Amygdala (tissue), 56 donors: ENCODE measurements at places on chromosomes 6 and 20.

DNA sequence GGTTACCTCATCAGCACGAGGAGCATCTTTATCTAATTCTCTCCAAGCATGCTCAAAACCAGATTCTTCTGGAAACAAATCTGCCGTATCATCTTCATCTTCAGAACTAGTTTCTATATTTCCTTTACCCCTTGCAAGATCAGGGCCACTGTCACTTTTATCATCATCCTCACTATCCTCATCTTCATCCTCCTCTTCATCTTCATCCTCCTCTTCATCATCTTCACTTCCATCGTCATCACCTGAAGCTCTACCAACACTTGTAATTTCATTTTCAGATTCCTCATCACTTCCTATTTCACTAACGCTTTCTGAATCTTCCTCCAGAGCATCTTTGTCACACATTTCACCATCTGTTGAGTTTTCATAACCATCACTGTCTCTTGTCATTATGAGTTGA is 8.9 kb downstream of the ESF1 start:
- DNase-seq, result no peak

GRCh38 chr6:105078386-105078708 is 101.5 kb downstream of the POPDC3 start:
- no peak for DNase-seq

DNA sequence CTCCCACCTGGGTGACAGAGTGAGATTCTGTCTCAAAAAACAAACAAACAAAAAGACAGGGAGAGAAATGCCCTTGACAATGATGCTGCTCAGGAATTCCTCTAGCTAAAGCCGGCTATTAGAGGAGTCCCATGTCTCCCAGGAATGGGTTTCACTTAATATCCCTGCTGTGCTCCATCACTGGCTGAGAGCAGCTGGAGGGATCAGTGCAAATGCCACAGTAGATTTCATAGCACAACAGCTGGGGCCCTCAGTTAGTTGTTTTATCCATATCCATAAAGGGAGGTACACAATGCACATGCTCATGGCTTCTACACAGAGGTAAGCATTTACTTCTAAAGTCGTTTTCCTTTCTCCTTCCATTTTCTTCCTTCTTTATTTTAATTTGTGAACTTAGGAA is 742.0 kb upstream of the POU3F2 start:
- DNase-seq, result no peak

GRCh38 chr6:113855500-113856374 is 1.4 kb upstream of the MARCKS start:
- peak; percentile 33 for DNase-seq

DNA sequence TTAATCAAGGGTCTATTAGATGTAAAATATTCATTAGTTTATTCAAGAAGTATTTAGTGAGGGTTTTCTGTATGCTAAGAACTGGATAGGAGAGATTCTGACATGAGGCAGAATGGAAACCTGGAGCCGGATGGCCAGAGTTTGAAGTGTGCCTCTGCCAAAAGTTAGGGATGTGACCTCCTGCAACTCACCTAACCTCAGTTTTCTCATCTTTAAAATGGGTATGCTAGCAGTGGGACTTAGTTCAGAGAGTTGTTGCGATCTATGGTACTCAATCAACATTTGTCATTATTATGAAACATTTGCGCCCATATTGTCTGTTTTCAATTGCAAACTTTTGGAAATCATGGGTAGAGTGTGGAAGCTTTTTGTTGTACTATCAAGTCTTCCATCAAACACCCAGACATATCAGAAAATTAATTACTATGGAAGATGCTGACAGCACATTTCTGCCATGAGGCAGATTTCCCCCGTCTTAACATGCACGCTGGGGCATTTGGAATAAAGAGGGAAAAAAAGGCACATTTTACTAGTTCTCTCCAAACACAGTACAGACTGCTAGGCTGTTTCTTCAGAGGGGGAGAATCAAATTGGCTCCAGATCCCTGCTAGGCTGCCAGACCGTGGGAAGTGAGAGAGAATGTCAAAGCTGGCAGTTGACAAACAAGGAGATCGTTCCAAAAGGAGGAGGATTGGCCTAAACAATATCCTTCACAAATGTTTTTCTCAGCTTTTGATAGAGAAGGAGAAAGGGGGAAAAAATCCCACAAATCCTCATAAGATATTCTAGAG is 205.3 kb upstream of the TSHZ2 start:
- no peak for DNase-seq

DNA sequence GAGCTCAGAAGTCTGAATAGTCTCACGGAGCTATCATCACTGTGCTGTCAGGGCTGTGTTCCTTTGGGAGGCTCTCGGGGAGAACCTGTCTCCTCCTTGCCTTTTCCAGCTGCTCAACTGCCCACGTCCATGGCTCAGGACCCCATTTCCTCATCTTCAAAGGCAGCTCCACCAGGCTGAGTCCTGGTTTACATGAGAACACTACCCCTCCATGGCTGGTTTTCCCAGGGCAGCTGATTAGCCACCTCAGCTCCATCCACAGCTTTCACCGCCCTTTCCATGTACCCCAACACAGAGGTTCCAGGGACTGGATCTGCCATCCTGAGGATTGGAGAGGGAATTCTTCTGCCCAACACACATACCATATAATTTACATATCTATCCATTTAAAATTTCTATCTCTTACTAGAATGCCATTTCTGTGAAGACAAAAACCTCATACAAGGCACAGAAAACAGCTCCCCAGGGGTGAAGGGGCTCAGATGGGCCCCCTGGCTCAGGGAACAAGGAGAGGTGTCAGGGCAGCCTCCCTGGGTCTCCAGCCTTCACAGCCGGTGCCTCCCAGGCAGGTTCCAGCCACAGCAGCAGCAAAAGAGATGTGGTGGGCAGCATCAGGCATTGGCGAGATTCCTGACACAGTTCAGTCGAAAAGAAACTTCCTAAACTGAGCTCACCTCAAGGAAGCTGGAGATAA is 2.2 kb upstream of the RAET1E start:
- no peak for DNase-seq

- DNase-seq, result no peak
Measured at GRCh38 chr20:22673467-22673866, 89.1 kb upstream of the FOXA2 start.

DNA sequence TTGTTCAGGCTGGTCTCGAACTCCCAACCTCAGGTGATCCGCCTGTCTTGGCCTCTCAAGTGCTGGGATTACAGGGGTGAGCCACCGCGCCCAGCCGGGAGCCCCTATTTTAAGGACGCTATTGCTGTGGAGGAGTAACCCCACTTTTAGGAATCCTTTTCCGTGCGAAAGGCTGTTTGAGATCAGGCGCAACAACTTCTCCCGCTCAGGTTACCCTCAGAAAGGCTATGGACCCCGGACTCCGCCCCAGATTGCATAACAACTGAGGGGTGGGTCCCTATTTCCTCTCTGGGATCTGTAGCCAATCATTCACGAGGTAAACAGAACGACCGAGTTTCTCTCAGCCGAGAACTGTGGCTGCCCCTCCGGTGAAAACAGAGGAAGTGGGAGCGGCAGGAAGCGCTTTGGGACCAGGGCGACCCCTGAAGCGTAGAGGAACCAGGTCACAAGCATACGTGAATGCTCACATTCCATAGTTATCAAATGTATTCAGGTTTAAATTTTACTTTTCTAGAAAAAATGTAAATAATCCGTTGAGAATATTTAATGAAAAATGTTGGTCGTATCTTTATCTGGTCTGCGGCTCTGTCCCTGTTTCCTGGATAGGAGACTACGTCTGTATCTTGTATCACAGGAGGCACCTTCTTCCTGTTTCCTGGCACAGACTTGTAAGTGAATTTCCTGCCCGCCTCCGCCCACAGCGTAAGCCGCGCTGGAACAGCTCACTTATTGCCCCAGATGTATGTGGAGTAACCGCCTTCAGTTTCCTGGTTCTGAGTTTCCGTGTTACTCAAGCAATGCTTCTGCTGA is 26.8 kb downstream of the HLA-E start:
- DNase-seq, result peak; percentile 31

DNA sequence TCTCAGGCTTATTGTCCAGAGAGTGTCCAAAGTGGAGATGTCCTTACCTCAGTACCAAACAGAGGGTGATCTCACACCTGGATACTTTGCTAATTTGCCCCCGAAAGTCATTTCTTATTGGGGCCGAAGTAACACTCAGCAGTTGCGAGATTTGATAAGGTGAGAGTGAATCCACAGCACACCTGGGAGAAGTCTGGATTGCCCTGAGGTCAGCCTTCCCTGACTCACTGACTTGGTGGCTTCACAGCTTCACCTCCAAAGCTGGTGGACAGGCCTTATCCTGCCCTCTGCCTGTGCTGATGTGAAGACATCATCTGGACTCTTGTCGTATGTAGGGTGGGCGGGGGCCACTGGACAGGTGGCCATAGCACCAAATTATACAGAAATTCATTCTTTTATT is 101.9 kb upstream of the ARMC2 start:
- no peak for DNase-seq

DNA sequence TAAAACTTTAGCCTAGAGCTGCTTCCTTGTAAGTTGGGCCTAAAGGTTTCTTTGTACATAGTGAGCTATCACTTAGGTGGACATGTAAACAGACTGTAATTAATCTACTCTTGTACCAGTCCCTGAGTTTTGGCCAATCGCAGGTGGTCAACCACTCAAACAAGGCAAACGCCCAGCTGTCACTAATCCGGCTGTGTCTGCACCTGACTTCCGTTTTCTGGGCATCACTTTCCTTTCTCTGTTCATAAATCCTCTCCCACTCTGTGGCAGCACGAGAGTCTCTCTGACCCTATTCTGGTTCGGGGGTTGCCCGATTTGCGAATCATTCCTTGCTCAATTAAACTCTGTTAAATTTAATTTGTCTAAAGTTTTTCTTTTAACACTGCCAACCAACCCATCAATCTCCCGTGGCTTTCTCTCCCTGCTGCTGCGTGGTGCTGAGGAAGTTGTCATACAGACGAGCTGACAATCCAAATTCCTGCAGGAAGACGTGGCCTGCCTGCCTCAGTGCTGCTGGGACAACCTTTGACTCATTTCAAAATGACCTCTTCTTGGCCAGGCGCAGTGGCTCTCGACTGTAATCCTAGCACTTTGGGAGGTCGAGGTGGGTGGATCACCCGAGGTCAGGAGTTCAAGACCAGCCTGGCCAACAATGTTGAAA is 206.3 kb downstream of the QKI start:
- no peak for DNase-seq

GRCh38 chr20:24782301-24782700 is 166.8 kb upstream of the CST7 start:
- DNase-seq, result no peak

GRCh38 chr20:56628873-56629463 is at the start of gene TFAP2C:
TSS of gene TFAP2C (plus strand) at chr20:56629306. CDS start at chr20:56629545, 239 bp downstream.
- DNase-seq, result no peak

DNA sequence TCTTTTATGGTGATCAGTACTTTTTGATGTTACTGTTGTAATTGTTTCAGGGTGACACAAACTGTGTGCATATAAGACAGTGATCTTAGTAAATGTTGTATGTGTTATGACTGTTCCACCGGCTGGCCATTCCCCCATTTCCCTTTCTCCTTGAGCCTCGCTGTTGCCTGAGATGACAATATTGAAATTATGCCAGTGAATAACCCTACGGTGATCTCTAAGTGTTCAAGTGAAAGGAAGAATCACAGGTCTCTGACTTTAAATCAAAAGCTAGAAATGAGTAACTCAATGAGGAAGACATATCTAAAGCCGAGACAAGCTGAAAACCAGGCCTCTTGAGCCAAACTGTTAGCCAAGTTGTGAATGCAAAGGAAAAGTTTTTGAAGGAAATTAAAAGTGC is 32.3 kb downstream of the TULP4 start:
- DNase-seq, result no peak

- DNase-seq, result no peak
Measured at GRCh38 chr20:14879020-14879697, 541.7 kb upstream of the FLRT3 start.

DNA sequence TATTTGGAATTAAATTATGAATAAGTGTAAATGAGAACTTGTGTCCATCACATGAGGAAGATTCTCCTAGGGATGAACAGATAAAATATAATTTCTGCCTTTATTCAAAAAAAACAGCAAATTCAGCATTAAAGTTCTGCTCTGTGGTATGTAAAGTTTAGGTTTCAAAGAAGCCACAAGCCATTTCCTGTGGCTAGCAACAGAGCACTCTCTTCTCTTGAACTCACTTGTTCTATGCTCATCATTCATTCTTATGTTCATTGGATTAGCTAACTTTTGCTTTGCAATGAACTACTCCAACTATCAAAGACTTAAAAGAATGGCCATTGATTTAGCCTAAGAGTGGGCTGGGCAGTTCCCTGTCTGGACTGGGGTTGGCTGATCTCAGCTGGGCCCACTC is 20.8 kb upstream of the SNRPB2 start:
- DNase-seq, result no peak

DNA sequence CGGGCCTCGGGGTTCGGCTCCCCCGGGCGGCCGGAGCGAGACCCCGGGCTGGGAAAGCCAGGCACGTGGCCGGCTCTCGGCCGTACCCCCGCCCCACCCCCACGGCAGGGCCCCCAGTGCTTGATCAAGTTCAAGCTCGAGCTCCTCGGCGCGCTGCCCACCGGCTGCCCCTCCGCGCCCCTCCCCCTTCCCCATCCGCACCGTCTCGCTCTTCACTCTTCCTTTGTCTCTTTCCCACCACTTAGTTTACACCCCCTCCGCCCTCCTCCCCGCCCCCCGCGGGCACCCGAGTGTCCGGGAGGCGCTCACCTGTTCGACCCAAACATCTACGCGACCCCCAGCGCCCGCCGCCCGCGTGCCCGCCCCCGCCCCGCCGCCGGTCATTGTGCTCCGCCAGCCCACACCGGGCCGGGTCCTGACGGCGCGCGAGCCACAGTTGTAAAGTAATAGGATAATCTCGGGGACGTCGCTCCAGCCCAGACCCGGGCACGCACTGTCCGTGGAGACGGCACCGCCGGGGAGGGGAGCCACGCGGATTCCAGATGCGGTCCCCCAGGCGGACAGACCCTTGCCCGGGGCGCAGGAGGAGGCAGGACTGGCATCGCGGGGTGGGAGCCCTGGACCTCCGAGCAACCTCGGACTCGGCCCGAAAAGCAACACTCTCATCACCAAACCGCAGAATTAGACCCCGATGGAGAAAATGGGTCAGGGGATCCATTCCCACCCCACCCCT is 100.7 kb downstream of the NOL4L start:
- peak; percentile 49 for DNase-seq

DNA sequence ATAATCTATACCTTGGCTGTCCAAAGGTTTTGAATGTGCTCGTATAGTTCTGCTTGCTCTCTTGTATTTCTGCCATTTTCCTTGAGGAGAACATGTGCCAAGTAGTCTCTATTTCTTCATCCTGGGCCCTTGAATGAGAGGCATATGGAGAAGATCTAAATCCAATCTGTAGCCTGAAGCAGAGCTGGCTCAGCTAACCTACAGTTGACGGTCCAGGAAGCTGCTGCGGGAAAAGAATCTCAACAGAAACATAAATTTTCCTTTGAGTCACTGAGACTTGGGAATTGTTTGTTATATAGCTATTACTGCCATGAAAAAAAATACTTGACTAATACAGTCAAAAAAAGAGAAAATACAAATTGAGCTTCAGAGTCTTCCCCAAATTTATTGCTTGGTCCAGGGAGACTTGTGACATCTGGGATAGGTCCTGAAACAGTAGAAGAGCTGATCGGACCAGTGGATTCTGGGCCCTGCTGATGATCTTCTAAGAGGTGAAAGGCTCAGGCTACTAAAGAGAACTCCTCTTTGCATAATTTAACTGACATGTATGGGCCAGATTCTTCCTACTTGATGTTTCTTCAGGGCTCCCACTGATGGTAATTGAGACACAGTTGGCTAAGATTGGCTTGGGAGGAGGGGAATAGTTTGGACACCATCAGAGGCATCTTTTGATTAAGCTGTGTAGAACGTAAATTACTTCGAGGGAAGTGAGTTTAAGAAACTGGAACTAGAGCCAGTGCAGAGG is 29.9 kb upstream of the PLCB4 start:
- DNase-seq, result no peak
